CD4-positive, alpha-beta T cell treated with Interleukin-1 beta for 1 hour (primary cell): ENCODE measurements at places on chromosomes 3 and 15.

- DNase-seq = peak; percentile 41
Observed at GRCh38 chr15:85168642-85169173, 187.1 kb downstream of the PDE8A start.

DNA sequence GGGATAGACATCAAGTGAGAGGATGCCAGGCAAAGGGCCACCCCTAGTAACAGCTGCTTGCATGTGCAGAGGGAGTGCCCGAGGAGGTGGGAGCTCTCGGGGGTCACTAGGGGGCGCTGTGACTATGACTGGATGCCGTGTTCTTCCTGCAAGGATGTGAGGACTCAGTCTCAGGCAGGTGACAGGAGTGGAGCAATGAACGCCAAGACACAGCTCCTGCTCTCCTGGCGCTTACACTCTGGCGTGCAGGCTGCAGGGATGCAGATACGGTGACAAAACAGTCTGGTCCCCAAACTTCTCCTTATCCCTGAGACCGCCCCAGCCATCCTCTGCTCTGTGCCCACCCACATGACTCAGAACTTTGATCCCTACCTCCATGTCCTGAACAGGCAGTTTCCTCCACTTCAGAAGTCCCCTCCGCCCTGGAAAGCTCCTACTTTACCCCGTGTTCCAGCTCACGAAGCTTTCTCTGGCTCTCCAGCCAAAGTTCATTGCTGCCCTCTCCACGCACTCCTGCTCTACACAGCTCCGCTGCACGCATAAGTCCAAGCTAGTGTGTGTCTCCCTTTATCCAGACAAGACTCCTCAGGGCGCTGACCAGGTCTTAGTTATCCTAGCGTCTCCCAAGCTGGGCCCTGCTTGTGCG lies 14.7 kb downstream of the RHOV start:
- peak; percentile 74 for DNase-seq

- no peak for DNase-seq
Observed at GRCh38 chr3:66441692-66442091, 59.1 kb downstream of the LRIG1 start.

DNA sequence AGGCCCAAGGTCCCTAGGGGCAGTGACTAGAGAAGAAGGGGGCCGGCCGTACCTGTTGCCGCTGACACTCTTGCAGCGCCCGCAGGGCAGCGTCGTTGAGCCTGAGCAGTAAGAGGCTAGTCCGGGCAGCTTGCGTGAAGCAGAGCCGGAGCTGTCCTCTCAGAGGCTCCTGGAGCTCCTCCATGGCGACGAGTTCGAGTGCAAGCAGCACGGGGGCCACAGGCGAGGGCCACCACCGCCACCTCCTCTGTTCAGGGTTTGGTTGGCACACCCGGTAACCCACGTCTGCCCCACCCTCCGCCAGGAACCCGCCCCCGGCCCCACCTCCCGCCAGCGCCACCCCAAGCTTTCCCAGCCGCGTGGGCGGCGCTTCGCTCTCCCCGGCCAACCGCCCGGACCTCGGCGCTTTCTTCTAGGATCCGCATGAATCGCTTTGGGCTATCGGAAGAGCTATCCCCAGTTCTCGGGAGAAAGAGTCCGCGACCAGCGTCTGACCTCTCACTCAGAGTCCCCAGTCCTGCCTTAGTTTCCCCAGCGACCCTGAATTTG lies at the start of gene ELL3:
TSS of gene ELL3 (minus strand) at position 249 of the 549 bp plus-strand sequence. CDS start at position 184, 65 bp downstream.
- peak; percentile 79 for DNase-seq

- DNase-seq = no peak
Observed at GRCh38 chr15:20295238-20295811, 246.3 kb downstream of the GOLGA6L6 start.

DNA sequence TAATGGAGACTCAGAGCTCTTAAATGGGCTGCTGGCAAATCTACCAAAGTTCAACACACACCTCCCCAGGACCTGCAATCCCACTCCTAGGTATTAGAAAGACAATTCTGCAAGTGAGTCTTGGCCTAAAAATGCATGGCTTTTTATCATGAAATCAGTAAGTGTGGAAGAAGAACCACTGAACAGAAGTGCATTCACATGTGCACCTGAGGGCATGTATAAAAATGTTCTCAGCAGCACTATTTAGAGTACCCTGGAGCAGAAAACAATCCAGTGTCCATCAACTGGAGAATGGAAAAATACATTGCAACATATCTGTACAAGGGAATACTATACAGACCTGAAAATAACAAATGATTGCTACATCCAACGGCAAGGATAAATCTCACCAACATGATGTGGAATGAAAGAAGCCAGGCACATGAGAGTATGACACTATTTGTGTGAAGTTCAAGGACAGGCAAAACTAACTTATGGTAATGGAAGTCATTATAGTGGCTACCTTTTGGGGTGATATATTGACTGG lies 8.1 kb upstream of the SLC6A1 start:
- no peak for DNase-seq

GRCh38 chr15:82079736-82080135 lies 33.9 kb upstream of the MEX3B start:
- no peak for DNase-seq

DNA sequence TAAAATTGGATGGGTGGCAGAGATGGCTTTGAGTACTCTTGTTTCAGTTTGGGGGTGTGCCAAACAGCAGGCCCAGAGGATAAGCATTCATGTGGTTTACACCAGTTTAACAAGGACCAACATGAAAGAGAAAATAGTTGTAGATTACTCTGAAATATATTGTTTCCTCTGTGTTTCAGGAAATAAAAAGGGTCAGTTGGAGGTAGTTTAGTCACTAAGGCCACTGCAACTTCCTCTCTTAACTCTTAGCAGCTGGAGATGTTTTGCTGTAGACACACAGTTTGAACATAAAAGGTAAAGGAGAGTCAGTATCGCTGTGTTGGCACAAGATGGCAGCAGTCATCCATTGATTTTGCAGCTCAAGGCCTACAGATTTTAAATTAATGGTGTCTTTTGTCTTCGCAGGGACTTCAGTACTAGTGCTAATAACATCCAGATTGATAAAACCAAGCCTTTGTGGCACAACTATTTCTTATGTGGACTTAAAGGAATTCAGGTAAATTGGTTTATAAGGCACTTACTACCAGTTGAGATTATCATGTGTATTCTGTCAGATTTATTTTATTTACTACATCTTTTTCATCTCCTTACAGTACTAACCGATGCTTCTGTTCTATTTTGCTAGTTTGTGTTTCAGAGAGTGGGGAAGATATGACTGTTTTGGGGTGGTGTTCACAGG lies 65.5 kb downstream of the GALK2 start:
- DNase-seq = peak; percentile 61

DNA sequence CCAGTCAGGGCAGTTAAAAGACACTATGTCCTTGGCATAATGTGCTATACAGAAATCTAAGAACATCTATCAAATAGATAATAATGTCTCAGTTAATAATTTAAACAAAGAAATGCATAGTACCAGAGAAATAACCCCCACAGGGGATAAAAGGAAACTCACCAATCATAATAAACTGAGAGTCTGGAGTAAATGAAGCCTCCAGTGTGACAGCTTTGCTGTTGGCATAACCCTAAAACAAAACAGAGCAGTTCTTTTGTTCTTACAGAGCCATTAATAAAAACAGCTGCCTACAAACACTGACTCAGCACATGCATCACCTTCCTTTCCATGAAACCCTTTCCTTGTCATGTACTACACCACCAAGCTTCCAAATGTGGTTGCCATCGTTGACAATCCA lies 13.5 kb downstream of the PPM1M start:
- DNase-seq = no peak

GRCh38 chr3:4981665-4982494 lies 2.6 kb downstream of the BHLHE40 start:
- no peak for DNase-seq

- no peak for DNase-seq
Observed at GRCh38 chr15:84023636-84024035, 211.9 kb upstream of the GOLGA6L4 start.

- DNase-seq = no peak
Observed at GRCh38 chr3:55885721-55886120, 398.6 kb upstream of the WNT5A start.
